ENCODE measurements at places on chromosomes 2 and 18.

- DNase-seq = no peak
Observed at GRCh38 chr2:73020657-73021370, 50.7 kb downstream of the SFXN5 start.

GRCh38 chr2:10161961-10162441 lies 39.5 kb downstream of the RRM2 start:
- DNase-seq = no peak

DNA sequence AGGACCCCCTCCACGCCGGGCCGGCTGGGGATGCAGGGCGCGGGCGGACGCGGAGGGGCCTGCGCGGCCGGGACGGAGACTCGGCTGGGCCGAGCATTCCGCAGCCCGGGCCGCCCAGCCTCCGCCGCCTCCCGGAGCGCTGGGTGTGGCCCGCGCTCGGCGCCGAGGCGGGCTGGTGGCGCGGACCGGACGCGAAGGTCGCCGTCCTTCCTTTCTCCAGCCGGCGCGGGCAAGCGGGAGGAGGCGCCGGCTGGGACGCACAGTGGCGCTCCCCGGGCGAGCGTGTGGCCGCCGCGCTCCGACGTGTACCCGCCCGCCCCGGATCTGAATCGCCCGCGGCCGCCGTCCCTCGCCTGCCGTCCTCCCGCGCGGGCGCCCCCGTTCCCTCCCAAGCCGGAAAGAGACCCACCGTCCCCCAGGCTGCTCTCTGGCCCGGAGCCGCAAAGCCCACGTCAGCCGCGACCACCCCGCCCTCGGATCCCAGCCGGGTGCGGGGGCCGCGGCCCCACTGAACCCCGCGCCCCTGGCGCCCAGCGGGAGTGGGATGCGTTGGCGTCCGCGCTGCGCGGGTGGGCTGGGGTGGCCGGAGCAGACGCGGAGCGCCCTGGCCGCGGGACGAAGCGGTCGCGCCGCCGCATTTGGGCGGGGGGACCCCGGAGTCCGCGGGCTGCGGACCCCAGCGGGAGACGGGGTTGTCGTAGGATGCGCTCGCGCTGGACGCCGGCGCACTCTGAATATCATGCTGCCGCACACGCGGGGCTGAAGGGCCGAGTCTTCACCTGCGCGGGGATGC lies 634 bp downstream of the SPATS2L start:
- no peak for DNase-seq

DNA sequence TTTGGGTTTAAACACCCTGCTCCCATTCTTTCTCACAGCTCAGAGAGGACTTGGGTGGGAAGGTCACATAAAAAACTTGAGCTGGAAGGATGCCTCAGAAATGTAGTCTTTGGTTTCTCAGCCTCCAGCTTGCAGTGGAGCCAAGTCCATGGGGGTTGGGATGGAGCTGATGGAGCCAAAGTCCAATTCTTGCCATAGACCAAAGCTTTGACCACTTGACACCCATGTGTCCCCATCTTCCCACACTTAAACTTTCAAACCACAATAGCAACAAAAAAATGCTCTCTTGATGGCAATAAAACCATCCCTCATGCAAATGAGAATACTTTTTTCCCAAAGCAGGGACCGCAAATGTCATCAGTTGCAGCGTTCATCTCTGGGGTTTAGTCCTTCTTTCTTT lies 14.7 kb upstream of the DAW1 start:
- DNase-seq = no peak

DNA sequence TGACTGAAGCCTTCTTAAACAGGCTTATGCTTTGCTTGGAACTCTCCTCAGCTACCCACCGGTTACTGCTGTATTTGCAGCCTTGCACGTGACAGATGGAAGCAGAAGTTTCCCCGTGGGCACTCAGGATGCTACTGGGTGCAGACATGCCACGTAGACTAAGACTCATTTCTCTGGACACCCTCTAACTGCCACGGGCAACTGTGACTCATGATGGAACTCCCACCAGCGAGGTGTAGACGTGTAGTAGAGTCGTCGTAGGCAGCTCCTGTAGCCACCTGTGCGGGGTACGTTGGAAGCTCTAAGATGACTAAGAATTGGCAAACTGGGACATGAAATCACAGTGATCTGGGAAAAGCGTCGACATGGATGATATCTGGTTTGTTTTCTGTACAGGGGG lies 27.5 kb downstream of the TSHZ1 start:
- DNase-seq = no peak

DNA sequence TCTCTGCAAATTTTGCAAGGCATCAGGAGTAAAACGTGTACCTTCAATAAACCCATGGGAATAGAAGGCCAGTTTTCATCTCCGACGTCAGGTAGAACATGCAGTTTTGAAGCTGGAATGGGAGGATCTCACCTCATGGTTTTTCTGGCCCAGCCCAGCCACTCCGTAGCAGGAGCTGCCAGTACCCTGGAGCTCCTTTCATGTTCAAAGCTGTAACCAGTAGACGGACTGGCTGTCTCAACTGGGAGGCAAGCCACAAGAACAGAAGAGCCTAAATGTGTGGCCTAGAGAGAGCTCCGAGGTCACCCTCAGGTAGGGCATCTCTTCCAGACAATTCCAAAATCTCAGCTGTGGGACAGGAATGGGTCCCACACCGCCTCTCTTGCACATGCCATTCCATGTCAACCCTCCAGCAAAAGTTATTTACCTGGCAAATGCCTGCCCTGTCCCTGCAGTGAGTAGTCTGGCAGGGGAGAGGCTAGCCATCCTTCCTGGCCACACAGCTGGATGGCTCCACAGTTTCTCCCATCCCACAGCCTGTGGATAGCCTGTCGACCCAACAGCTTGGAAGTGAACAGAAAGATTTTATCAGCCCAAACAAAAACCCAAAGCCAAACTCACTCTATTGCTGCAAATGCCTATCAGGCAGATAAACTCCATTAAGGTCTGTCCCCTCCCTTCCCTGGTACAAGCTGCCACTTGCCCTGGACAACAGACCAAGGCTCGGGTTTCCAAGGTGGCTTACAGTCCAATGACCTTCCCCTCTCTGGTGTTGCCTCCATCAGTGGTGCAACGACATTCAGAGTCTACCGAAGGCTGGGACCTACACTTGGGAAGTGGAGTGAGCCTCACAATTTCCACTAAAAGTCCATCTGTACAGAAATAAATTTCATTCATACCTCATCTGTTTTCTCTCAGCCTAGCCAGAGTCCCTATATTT lies 27.8 kb downstream of the CRACDL start:
- DNase-seq = no peak

GRCh38 chr18:25743646-25744151 lies 346.7 kb downstream of the SS18 start:
- DNase-seq = no peak

- DNase-seq = no peak
Observed at GRCh38 chr2:144513388-144514101, 6.4 kb downstream of the ZEB2 start.
